GM23248 (cell line): ENCODE measurements at places on chromosomes 12 and 14. TPM values are rescaled to one million over a fixed set of nuclear protein-coding genes. Genes with fewer than 3 reads are reported as not detected.

DNA sequence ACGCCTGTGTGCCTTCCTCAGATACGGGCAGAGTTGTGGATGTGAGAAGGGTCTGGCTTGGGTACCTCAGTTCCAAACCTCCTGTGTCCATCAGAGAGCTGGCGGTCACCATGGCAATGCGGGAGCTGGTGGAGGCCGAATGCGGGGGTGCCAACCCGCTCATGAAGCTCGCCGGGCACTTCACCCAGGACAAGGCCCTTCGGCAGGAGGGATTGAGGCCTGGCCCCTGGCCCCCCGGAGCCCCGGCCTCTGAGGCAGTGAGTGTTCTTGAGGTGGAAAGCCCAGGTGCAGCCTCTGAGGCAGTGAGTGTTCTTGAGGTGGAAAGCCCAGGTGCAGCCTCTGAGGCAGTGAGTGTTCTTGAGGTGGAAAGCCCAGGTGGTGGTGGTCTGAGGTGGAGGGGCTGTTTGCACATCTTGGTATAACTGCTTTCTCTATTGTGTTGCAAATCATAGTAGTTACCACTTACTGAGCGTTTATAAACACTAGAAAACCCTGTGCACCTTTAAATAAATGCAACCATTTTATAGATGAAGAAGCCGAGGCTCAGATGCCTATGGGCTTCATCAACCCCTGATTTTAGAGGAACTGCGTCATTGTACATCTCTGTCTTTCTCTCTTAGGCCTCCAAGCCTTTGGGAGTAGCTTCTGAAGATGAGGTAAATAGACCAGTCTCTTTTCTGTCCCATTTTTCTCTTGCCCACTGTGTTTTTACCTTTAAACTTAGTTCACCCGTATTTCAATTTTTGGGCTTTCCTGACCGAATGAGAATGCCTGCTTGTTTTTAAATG is 976 bp downstream of the PEX5 start:
- peak; percentile 74 for DNase-seq

- DNase-seq: peak; percentile 23
Observed at GRCh38 chr12:77923882-77924281, 93.2 kb downstream of the NAV3 start.

GRCh38 chr12:6667559-6668210 is 4.8 kb upstream of the ING4 start:
- DNase-seq: peak; percentile 3

FLVCR2 gene
- not detected in 2 replicates for total RNA-seq

PZP gene
- not detected in 2 replicates for total RNA-seq

NELL2 gene
- total RNA-seq: not detected in 2 replicates

AQP5 gene
- total RNA-seq: not detected in 2 replicates

DEGS2 gene
- total RNA-seq: 1.4 TPM in 1 of 2 replicates, not detected in the other
